GM12864 (cell line): ENCODE measurements at places on chromosomes 7 and 10.

DNA sequence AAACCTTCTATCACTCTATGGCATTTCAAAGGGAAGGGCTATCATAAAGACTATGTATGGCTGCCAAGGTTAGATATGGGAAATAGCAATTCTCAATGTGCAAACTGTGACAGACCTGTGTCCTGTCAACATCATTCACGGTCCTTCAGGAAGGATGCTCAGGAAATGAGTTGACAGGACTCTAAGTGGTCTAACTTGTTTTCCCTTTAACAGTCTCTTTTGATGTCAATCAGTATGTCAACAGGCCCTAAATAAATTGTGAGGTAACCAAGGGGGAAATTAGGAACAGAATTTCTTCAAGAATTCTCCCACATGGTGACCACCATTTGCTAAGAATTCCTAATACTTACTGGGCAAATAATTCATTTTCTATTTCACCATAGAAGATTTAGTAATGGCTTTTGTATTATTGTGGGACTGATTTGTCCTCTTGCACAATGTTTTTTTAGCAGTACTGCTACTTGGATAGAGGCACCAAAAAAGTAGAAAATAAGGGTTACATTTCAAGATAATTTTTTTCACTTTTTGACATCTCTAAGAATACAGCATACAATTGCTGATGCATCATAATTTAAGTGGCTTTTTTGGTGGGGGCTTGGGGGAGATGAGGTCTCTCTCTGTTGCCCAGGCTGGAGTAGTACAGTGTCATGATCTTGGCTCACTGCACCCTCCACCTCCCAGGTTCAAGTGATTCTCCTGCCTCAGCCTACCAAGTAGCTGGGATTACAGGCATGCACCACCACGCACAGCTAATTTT, 275.8 kb downstream of the CACNA2D1 start:
- no peak for DNase-seq

- DNase-seq = no peak
Measured at GRCh38 chr10:59624951-59625350, 84.7 kb downstream of the SLC16A9 start.

GRCh38 chr10:108112218-108112617, 947.7 kb upstream of the SORCS1 start:
- DNase-seq = no peak

GRCh38 chr7:55571511-55572377, 558 bp downstream of the VOPP1 start:
- no peak for DNase-seq

GRCh38 chr10:75619635-75620034, 188.2 kb downstream of the LRMDA start:
- DNase-seq = no peak

GRCh38 chr7:131122394-131122793, 205.3 kb upstream of the MKLN1 start:
- DNase-seq = no peak

DNA sequence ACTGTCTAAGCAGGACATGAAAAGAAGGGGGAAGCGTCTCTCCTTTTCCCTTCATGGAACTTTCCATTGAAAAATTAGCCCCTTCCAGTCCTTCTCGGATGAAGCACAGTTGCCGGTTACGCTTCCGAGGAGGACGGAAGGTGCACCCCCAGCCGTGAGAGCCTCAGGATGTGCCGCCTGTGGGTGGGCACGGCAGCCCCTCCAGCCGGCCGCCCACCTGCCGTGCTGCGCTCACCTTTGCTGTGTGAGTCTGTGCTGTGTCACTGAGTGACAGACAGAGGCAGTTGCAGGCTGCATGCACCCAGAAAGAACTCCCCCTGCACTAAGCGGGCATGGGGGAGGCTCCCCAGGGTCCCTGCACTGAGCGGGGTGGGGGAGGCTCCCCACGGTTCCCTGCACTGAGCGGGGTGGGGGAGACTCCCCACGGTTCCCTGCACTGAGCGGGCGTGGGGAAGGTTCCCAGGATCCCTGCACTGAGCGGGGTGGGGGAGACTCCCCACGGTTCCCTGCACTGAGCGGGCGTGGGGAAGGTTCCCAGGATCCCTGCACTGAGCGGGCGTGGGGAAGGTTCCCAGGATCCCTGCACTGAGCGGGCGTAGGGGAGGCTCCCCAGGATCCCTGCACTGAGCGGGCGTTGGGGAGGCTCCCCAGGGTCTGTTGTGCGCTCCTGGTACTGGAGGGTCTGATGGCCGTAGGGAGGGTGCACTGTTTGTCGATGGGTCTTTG, 74.2 kb downstream of the DNAJB6 start:
- DNase-seq = no peak

GRCh38 chr7:22896917-22897316, 74.3 kb upstream of the TOMM7 start:
- DNase-seq = no peak

- DNase-seq = no peak
Measured at GRCh38 chr7:151372612-151373265, 31.1 kb downstream of the NUB1 start.

GRCh38 chr7:152162287-152162686, 136.8 kb downstream of the GALNT11 start:
- no peak for DNase-seq

DNA sequence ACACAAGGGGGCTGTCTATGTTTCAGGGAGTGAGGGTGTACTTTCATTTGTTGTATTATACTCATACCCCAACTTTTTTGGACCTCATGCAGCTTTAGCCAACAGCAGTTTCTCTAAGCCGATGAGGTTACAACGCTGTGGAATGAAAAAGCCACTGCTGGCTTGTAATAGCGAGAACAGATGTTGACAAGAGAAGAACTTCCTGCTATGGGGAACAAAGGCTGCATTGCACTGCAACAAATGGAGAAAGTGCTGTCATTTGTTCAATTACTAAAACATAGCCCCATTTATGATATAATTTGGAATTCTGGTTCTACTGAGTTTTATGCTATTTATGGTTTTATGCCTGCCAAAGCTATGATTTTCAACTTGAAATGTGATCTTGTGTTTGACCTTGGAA, 104.2 kb upstream of the TMEM72 start:
- DNase-seq = no peak

GRCh38 chr10:78170026-78170475, 136.4 kb downstream of the RPS24 start:
- DNase-seq = no peak

GRCh38 chr10:132834891-132835847, 49.2 kb upstream of the NKX6-2 start:
- no peak for DNase-seq

- DNase-seq = no peak
Measured at GRCh38 chr7:77352665-77353406, 63.3 kb downstream of the GSAP start.

DNA sequence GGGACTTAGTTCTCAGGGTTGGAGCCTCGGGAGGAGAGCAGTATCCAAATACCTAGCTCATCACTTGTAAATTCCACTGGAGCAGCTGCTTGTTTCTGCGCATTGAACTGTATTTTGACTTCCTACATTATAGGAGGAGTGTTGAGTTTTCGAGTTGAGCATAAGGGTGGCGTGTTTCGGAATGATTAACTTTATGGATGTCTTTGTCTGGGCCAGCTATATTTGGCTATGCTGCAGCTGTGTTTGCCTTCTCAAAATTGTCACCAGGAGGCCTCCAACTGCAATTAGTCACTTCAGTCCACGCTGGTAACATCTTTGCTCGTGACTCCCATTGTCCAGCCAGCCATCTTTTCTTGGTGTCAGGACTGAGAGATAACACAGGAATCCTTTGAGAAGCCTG, 9.1 kb downstream of the CELF2 start:
- no peak for DNase-seq

DNA sequence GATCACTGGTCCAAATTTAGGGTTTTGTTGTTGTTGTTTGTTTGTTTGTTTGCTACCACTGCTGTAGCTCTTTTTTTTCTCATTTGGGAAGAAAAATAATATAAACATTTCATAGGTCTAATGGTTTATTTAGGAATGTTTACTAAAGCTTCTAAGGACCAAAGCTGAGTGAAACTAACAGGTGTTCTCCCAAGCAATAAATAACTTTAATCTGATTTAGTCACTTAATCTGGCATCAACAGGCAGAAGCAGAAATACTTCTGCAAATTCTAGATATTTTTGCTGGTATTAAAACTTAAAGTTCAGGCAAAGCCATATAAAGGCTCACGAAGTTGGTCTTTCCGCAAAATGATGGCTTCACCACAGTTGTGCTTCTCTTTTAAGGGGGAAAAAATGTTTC, 144.5 kb upstream of the YAE1 start:
- DNase-seq = no peak

- peak; percentile 19 for DNase-seq
Measured at GRCh38 chr10:61284222-61284890, 168.8 kb downstream of the TMEM26 start.

GRCh38 chr7:73941836-73942551, 81.0 kb downstream of the TMEM270 start:
- no peak for DNase-seq

DNA sequence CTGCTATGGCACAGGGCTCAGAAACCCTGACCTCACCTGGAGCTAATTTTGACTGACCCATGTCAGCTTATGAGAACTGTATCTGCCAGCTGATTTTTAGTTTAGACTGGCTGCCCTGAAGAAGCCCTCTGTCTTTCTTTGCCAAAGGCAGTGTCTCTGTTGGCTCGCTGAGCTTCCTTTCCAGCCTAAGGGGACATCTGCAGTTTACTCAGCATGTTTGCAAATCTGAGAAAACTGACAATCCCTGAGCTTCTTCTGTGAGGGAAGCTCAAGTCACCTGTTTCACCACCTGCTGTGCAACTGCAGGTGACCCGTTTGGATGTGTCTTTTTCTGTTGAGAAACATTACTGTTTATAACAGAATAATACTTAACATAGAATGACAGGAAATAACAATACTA, 46.0 kb downstream of the PRKAR2B start:
- DNase-seq = no peak

- no peak for DNase-seq
Measured at GRCh38 chr10:96995851-96996250, 163.8 kb downstream of the LCOR start.

- no peak for DNase-seq
Measured at GRCh38 chr10:132994185-132994796, 51.9 kb upstream of the CFAP46 start.

GRCh38 chr10:67603701-67604100, 92.3 kb downstream of the CTNNA3 start:
- DNase-seq = no peak

DNA sequence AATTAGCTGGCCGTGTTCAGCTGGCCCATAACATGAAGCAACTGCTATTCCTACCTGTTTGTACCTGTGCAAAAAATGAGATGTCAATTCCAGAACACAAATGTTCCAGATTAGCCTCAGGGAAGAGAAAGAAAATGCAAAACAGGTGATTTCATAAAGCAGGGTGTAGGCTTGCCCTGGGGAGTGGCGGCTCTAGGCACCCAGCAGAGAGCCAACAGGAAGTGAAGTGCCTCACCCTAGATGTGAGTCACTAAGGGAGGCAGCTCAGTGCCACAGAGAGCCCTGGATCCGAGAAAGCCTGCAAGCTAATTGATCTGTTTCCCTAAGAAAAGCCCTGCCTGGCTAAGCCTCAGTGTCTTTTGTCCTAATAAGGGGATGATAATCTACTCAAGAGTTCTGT, 240.0 kb downstream of the ARHGAP21 start:
- DNase-seq = no peak

DNA sequence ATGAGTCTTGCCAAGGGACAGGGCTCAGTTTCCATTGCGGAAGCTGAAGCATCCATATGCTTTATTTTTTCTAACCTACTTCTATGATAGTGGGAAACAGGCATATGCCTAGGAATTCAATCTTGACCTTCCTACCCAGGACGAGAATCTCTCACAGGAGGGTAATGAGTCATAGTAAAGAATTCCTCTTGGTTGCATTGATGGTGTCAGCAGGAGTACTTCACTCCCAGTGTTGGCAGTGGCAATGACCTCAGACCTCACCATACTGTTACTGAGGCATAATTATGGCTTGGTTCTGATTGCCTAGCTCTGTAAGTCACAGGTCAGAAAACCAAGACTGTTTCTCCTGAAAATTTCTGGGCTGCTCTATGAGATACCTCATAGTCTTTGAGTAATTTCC, 552.9 kb downstream of the ARL4A start:
- no peak for DNase-seq

GRCh38 chr10:116007256-116007891, 265.6 kb downstream of the GFRA1 start:
- no peak for DNase-seq

DNA sequence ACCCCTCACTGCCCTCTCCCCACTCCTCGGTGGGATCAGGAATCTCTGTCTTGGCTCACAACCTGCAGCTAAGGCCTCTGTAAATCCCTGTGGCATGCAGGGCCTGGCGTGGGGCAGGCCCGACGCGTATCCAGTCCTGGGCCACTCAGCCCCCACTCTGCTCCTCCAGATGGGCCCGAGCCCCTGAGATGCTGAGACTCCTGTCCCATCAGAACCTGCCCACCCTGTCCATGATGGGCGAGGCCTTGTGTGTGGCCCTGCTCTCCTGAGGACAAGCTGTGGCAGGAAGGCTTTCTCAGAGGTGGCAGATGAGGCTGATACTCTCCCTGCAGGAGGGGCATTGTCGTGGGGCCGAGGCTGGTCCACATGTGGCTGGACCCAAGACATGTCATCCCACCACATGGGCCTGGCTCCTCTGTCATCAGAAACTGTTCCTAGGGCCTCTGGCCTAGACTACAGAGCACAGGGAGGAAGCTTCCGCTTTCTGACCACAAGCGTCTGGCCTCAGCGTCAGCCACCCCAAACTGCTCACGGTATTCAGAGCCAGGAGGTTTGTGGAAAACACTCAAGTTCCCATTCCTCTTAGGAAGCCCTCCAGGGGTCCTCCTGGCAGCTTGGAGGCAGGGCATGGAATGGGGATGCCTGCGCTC, 6.0 kb downstream of the ALOX5 start:
- no peak for DNase-seq

GRCh38 chr10:123720536-123720935, 54.4 kb downstream of the GPR26 start:
- no peak for DNase-seq

DNA sequence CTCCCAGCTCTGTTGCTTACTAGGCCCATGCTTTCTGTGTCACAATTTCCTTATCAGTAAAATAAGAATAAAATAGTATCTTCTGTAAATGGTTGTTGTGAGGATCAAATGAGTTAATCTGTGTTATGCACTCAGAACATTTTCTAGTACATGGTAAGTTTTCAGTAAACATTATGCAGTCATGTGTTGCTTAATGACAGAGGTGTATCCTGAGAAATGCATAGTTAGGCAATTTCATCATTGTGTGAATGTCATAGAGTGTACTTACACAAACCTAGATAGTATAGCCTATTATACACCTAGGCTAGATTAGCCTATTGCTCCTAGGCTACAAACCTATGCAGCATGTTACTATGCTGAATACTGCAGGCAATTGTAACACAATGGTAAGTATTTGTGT, 4.4 kb downstream of the PTTG1IP2 start:
- DNase-seq = no peak
